ENCODE measurements at places on chromosomes 12 and 14.

GRCh38 chr14:57246933-57247657, 21.6 kb downstream of the EXOC5 start:
- no peak for ATAC-seq

DNA sequence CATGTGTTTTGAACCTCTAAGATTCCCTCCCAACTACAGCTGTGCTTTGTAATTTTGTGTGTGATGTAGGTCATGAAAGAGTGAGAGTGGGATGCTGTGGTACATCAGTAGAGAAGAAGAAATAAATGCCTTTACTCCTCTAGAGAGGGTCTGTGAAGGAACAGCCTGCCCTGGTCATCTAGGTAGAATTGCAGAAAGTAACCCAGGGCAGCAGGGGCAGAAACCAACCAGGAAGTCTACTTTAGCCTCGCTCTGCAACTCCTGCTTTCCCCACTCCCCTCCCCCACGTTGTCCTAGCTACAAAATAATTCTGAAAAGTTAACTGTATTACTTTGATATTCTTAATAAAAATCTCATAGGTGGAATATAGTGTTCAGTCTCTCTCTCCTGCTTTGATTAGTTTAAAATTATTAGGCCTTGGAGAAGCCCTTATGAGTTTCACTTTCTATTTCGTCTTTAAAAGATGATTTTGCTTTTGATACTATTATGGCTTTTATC, 7.5 kb downstream of the TBK1 start:
- ATAC-seq, result peak; percentile 57

- no peak for ATAC-seq
Measured at GRCh38 chr12:132951649-132952048, 4.5 kb downstream of the ZNF605 start.

GRCh38 chr12:45400991-45401390, 185.1 kb downstream of the ANO6 start:
- no peak for ATAC-seq

DNA sequence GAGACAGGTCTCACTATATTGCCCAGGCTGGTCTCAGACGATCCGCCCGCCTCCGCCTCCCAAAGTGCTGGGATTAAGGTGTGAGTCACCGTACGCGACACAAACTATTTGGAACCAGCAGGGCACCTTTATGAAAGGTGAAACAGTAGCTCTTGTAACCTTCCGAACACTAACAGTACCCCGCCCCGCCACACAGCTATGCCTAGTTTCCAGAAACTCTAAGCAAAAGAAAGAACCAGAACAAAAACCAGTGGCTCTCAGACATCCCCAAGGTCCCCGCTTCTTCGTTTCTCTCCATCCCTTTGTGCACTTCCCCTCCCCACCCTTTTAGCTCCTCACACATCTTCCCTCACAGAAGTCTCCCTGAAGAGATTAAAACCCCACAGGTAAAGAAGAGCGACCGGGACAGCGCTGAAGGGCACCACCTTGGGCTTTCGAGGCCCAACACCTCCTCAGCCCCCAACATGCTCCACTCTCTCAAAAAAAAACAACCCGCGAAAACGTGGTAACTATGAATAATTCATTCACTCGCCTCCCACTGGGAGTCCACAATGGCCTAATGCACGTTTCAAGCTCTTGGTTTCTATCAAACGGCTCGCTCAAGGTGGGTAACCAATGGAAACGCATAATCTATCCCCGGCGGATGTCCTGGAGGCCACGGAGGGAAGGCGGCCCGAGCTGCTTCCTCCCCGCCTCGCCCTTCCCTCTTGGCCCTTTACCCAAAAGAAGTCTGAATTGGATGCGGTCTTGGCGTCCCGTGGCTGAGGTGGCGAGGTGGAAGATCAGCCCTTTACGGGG, 877 bp downstream of the BAG5 start:
- ATAC-seq, result peak; percentile 42

DNA sequence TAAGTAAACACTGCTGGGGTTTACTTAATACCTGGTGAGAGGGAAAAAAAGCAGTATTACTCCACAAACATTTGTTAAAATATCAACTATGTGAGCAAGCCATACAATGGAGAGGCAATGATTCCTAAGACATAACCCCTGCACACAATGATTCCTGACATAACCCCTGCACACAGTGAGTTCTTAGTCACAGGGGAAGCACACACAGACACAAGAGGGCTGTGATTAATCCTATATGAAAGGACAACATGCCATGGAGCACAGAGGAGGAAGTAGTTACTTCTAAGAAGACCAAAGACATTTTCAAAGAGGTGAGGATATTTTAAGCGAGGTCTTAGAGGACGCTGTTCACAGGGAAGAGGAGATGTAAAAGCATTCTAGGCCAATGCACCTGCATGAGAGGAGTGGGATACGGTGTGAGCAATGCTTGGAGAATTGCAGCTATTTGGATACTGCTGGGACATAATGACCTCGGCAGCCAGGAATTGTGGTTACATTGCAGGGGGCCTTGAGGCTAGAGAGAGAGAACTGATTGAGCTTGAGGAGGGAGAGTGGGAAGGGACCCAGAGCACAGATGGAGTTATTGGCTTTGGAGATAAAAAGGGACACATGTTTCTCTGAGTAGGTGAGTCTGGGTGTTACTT, 211.9 kb downstream of the APAF1 start:
- ATAC-seq, result peak; percentile 37

DNA sequence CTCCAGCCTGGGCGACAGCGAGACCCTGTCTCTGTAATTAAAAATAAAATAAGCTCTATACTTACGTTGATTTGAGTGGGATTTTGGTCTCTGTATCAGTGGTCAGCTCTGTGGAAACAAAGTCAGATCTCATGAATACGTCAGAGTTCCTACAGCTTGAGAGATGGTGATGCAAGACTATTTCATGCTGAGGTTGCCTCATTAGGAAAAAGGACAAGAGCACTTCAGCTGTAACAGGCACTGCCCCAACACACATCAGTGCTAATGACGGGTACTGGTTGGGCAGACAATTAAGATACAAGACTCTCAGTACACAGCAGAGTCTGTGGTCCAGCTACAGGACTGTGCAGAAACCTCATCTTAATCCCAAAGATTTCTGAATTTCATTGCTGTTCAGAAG, 246.4 kb upstream of the AMIGO2 start:
- no peak for ATAC-seq

- peak; percentile 24 for ATAC-seq
Measured at GRCh38 chr12:132084621-132085290, 59.4 kb downstream of the DDX51 start.

GRCh38 chr14:102200690-102201352, 61.1 kb downstream of the WDR20 start:
- peak; percentile 15 for ATAC-seq

DNA sequence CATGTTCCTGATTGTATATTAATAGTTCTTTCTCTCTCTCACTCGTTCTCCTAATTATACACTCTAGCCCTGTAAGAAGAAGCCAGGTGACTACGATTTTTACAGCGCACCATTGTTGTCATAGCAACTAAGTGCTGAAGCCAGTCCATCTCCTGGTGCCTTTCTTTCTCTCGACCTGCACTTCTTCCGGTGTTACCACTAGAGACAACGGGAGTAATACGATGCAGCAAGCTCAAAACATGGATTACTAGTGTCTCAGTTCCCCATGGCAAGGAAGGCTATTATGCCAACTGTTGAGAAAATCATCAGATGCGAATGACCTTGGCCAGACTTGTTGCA, 40.8 kb upstream of the DCD start:
- ATAC-seq, result no peak

GRCh38 chr14:105336477-105337287, 22.1 kb downstream of the PACS2 start:
- ATAC-seq, result no peak

- ATAC-seq, result no peak
Measured at GRCh38 chr12:91361864-91362263, 179.2 kb upstream of the DCN start.

- no peak for ATAC-seq
Measured at GRCh38 chr12:9902539-9903228, 21.4 kb downstream of the KLRF2 start.

DNA sequence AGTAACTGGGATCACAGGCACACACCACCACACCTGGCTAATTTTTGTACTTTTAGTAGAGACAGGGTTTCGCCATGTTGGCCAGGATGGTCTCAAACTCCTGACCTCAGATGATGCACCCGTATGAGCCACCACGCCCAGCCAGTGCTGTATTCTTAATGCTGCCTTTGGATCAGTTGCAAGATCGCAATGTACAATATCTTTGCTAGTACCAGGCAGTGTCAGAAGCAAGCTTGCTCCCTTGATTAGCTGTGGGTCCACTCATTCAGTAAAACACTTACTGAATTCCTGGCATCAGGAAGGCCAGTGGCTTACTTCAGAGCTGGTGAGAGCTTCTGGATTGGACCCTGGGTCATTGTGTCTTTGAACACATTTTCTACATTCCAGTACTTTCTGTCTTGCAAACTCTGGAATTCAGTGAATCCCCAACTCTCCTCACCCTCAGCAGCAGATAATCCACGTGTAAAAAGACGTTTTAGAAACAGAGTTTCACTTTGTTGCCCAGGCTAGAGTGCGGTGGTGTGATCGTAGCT, 1183.7 kb downstream of the AACS start:
- no peak for ATAC-seq

GRCh38 chr12:12986775-12987331, 13.2 kb downstream of the HEBP1 start:
- no peak for ATAC-seq

DNA sequence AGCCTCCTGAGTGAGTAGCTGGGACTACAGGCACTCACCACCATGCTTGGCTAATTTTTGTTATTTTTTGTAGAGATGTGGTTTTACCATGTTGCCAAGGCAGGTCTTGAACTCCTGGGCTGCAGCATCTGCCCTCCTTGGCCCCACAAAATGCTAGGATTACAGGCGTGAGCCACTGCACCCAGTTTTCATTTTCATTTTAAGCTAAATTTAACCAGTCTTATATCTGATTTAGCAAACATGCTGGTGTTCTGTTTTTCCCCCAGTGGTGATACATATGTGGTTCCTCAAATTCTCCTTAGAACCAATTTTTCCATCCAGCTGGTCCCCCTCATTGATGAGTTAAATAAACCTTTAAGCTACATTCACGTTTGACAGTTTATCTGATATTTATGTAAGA, 43.8 kb upstream of the BICD1 start:
- no peak for ATAC-seq

DNA sequence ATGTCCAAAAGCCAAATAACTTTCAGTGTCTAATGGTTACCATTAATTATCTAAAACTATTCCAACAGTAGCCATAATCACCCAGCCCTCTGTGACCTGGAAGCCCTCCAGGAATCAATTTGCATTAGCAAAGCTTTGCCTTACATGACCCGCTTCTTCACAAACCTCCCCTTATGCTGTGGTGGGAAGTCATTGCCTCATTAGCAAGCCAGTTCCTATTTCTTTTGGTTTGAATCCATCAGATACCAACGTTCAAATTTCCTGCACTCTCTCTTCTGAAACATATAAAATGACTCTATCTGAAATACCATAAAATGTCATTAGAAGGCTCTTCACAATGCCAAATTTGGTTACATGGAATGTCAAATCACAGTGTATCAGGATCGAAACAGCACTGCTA, 268.3 kb upstream of the PRKD1 start:
- no peak for ATAC-seq

- ATAC-seq, result peak; percentile 63
Measured at GRCh38 chr12:94263011-94263811, 114.8 kb downstream of the PLXNC1 start.

DNA sequence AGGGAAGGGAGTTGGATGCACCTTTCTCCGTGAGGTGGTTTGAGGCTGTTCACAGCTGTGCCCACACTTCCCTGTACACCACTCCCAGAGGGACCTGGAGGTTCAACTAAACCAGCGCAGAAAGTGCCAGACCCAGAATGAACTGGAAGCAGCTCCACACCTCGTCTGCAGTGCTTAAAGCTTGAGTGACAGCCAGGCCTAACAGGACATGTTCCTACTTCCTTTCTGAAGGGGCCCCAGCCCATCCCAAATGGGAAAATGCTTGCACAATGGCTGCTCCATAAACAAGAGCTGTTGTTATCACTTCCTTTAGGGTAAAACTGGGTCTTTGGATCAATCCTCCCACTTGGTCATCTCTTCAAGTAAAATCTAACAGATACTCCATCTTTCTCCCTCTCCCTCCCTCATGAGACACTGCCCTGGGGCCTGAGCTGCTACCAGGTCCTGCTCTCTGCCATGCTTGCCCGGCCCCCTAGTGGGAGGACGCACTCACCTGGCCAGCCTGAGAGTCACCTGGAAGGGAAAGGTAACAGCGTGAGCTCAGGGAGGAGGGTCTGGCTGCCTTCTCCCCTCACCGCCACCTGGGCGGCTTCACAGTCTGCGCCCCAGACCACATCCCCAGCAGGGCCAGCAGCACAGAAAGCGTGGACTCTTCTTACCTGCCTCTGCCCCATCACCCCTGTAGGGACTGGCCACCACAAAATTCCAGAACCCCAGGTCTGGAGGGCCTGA, 33.5 kb downstream of the ISCA2 start:
- ATAC-seq, result no peak

DNA sequence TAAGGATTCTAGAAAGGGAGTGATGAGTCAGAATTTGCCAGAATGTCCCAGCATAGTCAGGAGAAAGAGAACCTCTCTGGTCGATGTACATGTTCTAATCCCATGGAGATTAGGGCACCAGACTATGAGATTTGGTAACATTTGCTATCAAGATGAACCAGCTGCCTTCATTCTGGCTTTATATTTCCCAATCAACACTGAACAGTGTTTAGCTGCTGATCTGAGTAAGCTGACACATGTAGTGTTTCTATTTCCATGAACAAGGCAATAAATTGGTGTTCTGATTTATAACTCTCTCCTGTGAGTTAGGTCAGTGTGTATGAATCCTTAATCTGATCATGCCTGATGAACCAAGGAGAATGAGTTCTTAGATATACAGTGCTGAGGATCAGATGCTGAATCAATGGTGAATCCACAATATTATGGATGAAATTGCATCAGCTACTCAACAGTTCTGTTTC, 158.0 kb upstream of the AMIGO2 start:
- no peak for ATAC-seq

GRCh38 chr14:63853831-63854293, 1.1 kb downstream of the SYNE2 start:
- ATAC-seq, result no peak

- no peak for ATAC-seq
Measured at GRCh38 chr12:65808580-65808979, 15.7 kb upstream of the HMGA2 start.

DNA sequence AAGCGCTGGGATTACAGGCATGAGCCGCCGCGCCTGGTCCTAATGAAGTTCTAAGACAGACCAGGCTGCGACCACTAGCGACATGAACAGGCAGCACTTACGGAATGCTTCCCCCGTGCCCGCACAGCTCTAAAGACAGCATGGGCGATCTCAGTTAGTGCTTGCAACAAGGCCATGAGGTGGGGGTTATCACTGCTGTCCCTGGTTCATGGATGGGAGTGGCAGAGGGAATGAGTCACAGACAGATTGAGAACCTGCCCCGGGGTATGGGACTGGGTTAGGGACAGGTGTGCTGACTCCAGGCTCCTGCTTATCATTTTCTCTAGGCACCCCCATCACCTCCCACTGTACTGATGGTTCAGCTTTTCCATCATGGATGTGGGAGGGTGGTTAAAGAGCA, 160.9 kb downstream of the VRK1 start:
- no peak for ATAC-seq
